ENCODE measurements at places on chromosomes 2 and 18.

- DNase-seq: no peak
Measured at GRCh38 chr2:152577579-152577978, 139.7 kb downstream of the PRPF40A start.

DNA sequence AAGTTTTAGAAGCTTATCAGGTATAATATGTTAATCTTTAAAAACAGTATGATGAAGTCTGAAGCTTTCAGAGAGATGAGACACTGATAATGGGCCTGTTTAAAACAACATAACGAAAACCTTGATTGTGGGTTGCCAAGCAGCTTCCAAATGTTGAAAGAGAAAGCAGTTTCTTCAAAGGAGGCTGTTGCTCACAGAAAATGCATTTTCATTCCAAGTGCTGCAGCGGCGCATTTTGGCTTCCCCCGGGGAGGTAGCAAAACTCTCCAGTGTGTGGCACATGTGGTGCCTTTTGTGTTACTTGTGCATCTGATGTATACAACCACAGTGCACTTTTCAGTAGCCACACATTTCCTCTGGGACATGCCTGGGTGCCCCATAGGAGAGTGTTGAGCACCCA is 66.1 kb downstream of the TMEFF2 start:
- no peak for DNase-seq

- DNase-seq: no peak
Measured at GRCh38 chr2:116696903-116697302, 1117.6 kb upstream of the DDX18 start.

GRCh38 chr2:41066168-41066567 is 614.3 kb upstream of the SLC8A1 start:
- no peak for DNase-seq

DNA sequence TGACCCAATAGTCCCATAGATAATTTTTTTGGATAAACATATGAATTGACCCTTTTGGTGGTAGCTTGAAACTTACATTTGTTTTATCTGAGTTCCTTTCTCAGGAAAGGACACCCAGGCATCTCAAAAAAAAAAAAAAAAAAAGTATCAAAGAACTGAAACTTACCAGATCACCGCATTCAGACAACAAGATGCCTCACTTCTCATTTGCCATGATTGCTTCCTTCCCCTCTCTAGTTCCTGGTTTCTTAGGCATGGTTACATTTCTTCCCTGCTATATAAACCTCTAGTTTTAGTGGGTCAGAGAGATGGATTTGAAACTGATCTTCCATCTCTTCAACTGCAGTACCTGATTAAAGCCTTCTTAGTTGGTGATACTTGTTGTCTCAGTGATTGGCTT is 240.1 kb downstream of the ACKR3 start:
- no peak for DNase-seq

DNA sequence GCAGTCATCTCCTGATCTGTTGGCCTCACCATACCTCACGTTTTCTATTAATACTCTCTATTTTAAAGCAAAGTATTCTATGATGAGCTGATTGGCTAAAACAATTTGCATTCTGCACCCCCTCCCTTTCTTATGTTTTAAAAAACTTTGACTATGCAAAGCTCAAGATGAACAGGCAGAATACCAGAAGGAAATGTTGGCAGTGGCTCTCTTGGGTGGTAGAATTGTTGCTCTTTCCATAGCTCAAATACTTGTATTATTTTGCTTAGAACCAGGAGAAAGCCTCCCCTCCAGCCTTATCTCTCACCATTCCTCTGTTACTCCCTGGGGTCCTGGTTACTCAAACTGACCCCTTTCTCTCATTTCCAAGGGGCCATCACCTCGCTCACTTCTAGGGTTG is 14.4 kb downstream of the GPR45 start:
- DNase-seq: no peak

DNA sequence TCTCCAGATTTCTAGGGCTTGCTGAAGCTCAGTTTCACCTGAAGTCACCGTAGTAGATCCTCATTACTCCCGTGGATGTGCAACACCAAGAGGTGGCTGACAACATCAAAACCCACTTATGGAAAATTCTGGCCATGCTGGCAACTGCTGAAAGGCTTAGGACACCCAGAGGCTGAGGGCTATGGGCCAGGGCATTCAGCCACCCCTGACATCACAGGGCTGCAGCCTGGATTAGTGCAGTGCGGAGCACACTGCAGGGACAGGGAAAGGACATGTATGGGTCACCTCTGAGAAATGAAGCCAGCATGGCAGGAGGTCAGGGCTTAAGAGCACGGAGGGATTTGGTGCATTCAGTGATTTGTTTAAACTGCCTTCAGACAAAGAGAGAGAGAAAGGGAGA is 300.6 kb downstream of the TDRD15 start:
- DNase-seq: no peak

DNA sequence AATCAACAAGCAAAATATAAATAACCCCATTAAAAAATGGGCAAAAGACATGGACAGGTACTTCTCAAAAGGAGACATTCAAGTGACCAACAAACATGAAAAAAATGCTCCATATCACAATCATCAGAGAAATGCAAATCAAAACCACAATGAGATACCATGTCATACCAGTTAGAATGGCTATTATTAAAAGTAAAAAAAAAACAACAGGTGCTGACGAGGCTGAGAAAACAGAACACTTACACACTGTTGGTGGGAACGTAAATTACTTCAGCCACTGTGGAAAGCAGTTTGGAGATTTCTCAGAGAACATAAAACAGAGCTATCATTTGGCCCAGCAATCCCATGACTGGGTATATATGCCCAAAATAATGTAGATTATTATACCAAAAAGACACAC is 69.1 kb downstream of the CWC22 start:
- no peak for DNase-seq

GRCh38 chr2:160510617-160511016 is 17.0 kb upstream of the RBMS1 start:
- DNase-seq: no peak

DNA sequence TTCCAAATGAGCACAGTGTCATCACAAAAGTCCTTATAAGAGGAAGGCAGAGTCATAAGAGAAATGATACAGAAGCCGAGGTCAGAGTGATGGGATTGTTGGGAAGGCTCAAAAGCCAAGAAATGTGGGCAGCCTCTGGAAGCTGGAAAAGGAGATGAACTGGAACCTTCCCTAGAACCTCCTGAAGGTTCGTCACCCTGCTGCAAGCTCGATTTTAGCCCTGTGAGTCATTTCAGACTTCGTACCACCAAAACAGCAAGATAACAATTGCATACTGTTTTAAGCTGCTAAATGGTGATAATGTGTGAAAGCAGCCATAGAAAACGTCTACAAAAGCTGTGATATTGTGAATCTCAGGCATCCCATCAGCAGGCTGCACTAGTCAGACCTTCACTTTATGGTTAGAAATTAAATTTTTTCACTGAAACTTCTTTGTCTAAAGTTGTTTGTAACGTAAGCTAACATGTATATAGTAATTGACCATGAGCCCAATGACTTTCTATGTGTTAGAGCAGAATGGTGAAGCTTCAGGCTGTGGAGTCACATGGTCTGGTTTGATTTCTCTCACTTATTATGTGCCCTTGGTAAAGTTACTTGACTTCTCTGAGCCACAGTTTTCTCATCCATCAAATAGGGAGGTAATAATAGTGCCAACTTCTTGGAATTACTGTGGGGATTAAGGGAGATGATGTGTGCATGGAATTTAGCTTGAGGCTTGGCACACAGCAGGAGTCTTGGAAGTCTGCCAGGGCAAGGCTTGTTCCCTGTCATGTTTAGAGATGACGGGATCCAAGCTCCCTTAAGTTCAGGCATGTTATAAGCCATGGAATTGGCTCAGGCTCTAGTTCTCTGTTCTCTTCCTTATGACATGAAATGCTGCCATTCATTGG is 132.0 kb upstream of the CCDC195 start:
- no peak for DNase-seq

DNA sequence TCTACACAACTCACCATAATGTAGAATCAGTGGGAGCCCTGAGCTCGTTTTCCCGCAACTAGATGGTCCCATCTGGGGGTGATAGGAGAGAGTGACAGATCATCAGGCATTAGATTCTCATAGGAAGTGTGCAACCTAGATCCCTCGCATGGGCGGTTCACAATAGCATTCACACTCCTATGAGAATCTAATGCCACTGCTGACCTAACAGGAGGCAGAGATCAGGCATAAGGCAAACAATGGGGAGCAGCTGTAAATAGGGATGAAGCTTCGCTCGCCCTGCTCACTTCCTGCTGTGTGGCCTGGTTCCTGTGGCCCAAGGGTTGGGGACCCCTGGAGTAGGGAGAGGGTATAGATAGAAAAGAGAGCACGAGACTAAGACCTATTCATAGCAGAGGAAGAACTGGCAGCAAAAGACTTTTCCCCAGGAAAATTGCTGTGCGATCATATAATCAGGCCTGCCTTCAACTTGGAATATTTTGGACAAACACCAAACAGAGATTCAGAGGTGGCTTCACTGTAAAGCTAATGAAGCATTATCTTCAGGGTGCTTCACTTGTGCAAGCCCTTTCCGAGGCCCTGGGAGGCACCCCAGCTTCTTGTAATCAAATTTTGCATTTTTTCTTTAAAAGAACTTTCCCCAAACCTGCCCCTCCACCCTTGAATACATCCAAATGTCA is 29.0 kb upstream of the ATL2 start:
- no peak for DNase-seq

GRCh38 chr2:176099159-176099727 is 352 bp upstream of the HOXD12 start:
- no peak for DNase-seq

DNA sequence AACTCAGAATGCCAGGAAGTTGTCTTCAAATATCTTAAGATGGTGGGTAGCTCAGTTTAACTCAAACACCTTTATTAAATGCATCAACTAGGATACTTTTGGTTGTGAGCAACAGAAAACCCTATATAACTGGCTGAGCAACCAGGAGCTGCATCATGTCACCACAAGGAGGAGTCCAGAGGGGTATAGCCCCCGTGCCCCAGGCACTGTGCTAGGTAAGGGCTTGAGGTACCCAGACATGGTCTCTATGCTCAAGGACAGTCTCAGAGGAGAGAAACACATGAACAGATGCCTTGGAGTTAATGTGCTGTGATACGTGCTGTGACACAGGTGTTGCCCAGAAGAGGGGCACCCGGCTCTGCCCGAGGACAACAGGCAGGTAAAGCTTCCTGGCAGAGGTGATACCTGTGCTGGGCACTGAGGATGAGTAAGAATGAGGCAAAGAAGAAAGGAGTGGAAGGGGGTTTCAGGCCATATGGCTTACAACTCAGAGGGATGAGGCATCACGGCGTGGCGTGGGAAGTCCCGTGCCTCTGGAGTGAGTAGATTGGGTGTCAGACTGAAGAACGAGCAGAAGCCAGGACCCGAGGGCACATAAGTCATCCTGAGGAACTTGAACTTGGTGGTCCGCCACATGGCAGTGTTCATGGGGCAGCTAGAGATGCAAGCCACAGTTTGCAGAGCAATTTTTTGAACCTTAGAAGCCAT is 32.0 kb upstream of the CAB39 start:
- DNase-seq: no peak

- no peak for DNase-seq
Measured at GRCh38 chr2:52342458-52342857, 1310.5 kb upstream of the NRXN1 start.

DNA sequence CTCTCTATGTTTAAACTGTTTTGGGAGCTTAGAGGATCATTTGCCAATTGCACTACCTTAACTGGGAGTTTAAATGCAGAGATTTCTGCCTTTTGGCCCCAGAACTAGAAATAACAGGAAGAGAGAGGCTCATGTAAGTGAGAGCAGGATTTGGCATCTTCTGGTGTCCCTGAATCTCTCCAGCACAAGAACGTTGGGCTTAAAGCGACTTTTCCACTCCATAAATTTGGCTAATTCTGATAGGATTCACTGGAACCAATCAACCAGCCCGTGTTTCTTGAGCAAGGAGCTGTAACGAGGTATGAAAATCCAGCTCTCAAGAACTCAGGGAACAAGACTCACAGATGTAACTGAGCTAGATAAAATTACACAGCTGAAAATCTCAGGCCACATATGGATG is 181.0 kb downstream of the C1D start:
- DNase-seq: no peak

DNA sequence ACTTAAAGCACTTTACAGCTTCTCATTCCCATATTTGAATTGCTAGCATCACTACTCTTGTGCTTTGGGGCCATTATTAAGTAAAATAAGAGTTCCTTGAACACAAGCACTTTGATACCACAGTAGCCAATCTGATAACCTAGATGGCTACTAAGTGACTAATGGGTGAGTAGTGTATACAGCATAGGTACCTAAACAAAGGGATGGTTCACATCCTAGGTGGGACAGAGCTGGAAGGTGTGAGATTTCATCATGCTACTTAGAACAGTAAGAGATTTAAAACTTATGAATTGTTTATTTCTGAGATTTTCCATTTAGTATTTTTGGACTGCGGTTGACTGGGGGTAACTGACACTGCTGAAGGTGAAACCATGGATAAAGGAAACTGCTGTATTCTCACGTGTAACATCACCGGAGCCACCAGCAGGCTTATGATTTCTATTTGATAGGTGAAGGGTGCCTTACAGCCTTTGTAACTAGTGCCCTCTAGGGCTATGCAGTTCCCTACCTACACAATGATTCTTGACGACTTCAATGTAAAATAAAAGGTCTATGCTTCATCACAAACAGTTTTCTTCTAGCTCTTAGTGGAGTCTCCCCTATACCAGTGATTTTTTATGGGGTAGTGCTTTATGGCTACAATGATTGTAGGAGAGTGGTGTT is 22.1 kb upstream of the CRIM1 start:
- DNase-seq: no peak

DNA sequence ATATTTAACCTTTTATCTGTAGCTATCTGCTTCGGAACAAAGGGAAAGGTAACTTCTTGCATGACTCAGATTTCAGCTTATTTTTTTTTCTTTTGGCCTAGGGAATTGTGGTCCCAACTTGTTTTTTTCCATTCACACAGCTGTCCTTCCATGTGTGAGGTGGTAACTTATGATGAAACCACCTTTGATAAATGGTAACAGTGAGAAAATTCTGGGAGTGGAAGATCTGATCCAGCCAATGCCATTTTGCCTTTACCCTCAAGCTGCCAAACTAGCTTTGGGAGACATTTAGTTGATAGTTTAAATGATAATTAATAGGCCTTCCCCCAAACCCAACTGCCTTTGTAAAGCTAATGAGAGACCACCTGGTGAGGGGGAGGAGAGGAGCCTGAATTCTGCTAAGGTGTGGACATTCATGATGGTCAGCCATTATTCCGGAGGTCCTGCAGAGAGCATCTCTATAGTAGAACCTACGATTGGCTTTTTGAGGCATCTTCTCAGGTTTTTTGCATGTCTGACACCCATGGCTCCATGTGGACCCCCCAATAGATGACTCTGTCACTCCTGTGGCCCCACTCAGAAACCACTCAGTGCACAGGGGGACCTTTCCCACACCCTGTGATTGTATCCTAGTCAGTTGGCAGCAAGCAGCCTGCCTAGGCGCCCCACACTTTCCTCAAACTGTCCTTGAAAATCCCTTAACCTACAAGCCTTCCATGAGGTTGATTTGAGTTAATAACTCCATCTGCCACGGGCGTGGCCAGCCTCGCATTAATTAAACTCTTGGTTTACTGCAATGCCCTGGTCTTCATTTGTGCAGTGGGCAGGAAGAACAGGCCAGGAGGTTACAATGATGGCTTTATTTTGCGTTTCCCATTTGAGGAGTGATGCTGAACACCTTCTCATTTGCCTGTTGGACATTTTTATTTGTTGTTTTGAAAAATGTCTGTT is 263.5 kb upstream of the PXDN start:
- DNase-seq: no peak
